GM10248 (cell line): ENCODE measurements at places on chromosomes 1 and 21.
A peak's percentile ranks its signal among the peaks of the same experiment; 100 is the strongest.

- no peak for DNase-seq
Measured at GRCh38 chr1:234871710-234872271, 256.8 kb downstream of the TOMM20 start.

GRCh38 chr1:234666761-234667160 lies 56.8 kb upstream of the IRF2BP2 start:
- DNase-seq = no peak

GRCh38 chr1:165828669-165829329 lies 1.4 kb downstream of the UCK2 start:
- peak; percentile 41 for DNase-seq

DNA sequence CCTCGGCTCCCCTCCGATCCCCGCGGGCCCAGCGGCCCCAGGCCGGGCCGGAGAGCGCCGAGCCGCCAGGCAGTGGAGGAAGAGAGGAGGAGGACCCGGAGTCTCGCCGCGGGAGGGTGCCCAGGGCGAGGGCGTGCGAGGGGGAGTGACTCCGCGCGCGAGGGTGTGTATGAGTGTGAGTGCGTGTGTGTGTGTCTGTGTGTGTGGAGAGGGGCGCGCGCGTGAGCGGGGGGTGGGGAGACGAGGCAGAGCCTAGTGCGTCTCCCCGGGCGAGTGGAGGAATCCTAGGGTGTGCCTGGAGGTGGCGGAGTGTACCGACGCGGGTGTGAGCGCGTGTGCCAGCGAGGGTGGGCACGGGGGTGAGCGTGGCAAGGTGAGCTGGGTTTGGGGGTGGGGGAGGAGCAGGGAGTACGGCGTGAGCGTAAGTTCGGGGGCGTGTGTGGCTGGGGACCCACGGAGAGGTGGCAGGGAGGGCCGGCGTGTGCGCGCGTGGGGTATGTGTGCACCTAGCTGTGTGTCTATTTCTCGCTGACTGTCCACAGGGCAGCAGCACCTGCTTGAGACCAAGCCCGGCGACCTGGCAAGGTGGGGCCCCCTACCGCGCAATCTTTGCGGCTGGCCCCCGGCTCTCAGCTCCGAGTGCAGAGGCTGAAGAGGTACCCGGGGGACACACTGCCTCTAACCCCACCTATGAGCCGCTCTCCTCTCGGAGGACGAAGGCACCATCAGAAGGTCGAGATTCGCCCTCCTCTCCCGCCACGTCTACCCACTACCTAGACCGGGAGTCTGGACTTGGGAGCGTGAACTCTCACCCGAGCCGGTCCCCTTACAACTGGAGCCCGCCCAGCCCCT lies 784 bp upstream of the KCND3 start:
- no peak for DNase-seq

- no peak for DNase-seq
Measured at GRCh38 chr1:155526356-155526755, 36.2 kb downstream of the ASH1L start.

- DNase-seq = no peak
Measured at GRCh38 chr1:81670286-81670685, 130.4 kb upstream of the ADGRL2 start.

DNA sequence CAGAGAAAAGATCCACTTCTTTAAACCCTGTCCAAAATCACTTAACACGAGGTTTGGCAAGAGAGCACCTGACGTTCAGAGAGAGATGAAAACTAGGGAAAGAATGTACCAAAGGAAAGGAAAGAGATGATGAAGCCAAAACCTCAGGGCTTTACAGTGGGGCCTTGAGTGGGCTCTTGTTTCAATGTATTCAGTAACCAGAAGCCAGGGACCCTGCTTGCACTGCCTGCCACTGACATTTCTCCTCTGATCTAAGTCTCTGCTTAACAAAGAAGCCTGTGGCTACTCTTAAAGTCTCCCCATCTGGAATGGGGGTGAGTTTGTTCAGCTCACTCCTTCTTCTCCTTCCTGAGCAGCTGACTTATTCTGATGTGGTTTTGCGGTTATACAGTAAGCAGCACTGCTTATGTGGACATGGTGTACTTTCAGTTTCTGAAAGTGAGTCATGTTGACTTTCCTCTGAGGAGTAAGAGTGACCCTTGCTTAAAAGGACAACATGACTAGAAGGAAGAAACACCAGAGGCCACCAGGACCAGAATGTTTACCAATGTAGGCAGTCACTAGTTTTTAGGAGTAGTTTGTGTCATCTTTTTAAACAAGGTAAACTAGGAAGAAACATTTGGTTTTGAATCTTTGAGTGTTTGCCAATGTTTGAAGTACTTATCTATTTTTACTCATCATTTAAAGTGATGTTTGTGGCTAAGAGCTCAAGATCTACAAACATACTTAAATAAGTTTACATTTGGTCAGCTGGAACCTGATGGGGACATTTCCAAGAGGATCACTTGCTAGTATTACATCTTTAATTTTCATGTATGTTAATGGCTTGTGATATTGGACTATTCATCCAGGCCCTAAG lies 87.4 kb downstream of the FASLG start:
- peak; percentile 41 for DNase-seq

DNA sequence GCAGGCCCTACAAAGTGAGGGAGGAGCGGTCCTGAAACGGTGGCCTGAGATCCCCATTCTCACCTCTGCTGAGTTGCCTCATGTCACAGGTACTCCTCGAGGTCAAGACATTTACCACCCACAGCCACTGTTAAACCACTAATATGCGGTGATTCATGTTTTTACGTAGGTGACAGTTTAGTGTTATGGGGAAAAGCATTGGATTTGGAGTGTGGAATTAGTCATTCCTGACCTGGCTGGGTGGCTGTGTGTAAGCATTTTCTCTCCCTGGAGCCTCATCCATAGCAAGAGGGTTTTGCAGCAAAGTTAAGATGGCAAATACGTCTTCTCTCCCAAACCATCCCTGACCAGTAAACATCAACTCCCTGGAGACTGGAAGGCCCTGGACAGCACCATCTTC lies 57.8 kb upstream of the KCNJ6 start:
- no peak for DNase-seq

GRCh38 chr1:24778141-24778540 lies 32.9 kb downstream of the CLIC4 start:
- no peak for DNase-seq

- DNase-seq = no peak
Measured at GRCh38 chr1:15923241-15923640, 52.7 kb downstream of the ZBTB17 start.

DNA sequence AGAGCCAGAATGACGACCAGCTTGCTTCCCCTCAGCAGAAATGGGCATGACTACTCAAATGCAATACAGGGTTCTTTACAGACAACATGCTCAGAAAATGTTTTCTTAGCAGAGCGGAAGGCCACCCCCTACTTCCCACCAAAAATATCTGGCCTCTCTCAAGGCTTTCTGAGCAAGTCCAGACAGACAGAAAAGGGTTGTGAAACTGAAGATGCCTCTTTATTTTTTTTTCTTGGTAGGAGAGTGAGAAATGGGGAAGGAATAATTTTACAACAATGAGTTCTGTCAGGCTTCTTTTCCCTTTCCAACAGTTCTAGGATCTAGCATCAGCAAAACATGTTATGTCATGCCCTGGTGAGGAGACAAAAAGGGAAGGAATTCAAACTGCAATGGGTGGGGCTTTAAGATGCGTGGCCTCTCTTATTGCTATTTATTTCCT lies 172.0 kb upstream of the CAMK1G start:
- DNase-seq = no peak

- DNase-seq = no peak
Measured at GRCh38 chr1:31183126-31183525, 56.6 kb downstream of the NKAIN1 start.

- DNase-seq = no peak
Measured at GRCh38 chr1:100657876-100658715, 61.4 kb upstream of the VCAM1 start.

- peak; percentile 11 for DNase-seq
Measured at GRCh38 chr21:26965907-26966581, 844 bp downstream of the ADAMTS5 start.

DNA sequence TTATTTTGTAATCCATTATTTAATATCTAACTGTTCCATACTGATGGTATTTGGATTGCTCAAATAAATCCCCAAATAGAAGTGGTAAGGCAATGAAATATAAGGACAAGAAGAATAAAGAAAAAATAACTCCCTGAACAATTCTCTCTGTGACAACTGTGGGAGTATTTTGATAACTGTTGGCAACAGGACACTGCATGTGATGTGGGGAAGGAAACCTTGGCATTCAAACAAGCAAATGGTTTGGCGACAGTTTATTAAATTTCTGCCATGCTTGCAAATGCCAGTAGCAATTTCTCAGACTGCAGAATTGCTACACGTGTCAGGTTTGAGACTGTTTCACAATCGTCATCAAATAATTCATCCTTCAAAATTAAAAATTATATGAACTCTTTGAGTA lies 8.6 kb upstream of the MRPL39 start:
- no peak for DNase-seq

DNA sequence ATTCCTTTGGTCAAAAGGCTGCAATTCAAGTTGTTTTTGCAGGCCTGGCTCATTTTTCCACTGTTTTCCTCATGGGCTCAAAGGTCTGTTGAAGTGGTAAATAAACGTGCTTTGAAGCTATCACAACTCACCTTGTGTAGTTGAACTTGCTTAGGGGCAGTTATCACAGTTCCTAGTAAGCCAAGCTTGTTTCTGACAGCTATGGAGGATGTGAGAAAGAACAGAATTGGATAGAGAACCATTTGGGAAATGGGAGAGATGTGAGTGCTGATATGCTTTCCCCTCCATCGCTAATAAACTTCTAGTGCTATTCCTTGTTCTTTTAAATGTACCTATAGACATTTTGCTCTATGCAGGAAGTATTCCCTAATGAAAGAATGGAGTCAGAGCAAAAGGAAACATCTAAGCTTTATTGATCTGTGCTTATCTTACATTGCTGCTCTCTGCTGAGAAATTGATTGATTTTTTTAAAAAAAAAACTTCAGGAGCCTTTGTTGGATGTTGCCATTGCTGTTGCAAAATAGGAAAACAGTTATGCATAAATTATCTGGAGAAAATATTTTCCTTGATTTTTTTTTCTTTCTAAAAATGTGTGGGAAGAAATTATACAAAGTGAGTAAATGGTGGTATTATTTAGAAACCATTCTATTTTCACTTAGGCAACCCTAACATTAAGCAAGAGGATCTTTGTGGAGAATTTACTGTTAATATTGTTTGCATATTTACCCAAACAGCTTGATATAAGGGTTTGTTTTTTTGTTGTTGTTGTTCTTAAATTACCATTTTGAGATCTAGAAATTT lies 118.2 kb downstream of the MAGI3 start:
- DNase-seq = no peak

GRCh38 chr1:43473463-43473862 lies 19.7 kb upstream of the HYI start:
- no peak for DNase-seq

- DNase-seq = peak; percentile 31
Measured at GRCh38 chr1:100539836-100540536, 2.0 kb downstream of the GPR88 start.

- no peak for DNase-seq
Measured at GRCh38 chr1:227887697-227888403, 59.9 kb downstream of the WNT9A start.

- DNase-seq = no peak
Measured at GRCh38 chr1:210214573-210215409, 17.8 kb upstream of the SERTAD4 start.

DNA sequence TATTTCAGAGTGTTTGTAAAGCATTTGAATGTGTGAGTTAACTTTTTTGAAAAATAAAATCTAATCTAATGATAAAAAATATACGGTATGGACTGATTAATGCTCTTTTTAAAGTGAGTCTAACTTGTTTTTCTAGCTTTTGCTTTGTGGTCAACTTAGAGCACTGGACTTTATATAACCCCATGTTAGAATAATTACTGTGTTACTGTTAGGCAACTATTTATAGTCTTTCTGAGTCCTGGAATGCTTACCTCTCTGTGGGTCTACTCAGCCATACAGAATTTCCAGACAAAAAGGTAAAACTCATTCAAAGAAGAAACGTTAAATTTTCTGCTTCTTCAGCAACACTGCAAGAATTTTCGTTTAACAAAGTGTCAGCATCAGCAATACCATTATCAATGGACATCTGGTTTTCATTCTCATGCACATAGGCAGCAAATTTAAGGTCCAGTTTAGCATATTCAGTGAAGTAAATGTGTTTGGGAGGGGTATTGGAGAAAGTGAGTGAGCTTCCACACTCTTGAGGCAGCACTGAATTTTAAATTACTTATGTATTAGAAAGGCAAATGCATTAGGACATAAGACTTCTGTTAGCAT lies 664.7 kb upstream of the NEGR1 start:
- no peak for DNase-seq

DNA sequence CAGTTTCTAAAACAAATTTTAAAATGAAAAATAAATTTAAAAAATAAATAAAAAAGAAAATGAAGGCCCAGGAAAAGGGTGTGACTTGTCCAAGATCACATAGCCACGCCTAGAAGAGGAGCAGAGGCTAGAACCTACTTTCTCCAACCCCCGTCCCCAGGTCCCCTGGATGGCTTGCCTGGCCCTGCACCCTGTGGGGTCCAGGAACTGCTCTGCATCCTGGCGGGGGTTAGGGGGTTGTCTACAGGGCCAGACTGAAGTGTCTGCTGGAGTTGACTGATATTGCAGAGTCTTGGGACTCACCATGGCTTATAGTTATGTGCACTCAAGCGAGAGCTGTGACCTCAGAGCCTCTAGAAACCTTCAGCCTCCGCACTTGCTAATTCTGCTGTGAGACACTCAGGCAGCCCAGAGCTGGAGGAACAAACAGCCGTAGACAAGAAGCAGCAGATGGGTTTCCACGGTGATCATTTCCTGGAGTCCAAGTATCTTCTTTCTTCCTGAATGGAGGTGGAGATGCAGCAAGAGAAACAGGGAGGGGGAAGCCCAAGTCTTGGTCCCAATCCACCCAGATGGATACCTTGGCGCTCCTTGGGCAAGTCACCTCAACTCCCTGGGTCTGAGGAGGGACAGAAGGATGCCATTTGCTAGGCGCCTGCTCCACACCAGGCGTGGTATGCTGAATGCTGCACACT lies 5.2 kb upstream of the EXTL1 start:
- peak; percentile 59 for DNase-seq

DNA sequence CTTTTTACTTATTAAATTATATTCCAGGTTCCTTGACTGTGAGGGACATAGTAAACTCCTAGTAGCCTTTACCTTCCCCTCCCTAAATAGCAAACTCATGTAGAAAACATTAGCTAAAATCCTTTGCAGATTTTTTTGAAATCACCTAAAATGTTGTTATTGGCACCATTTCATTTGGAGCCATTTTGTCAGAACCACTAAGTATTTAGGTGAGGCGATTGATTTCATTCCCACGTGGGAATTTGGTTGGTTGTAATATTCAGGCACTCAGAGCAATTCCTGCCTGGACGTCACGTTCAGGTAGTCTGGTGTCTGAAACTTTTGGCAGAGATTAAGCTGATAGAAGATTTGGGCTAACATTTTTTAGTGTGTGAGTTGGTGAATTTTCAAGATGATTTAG lies 84.3 kb downstream of the CAMTA1 start:
- DNase-seq = no peak

DNA sequence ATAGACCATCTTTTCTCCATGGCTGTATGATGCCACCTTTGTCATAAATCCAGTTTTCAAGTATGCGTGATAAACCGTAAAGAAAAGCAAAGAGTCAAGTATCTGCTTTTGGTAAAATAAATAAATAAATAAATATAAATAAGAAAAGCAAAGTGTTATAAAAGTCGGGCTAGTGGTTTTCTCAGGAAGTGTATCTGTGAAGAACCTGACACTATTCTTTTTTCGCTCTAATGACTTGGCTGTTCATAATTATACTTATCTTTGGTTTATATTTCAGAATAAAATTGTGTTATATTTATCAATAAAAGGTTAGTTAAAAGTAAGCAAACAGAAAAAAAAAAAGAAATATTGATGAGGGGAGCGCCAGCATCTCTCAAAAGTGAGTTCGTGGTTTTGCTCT lies 594 bp upstream of the EXO5 start:
- no peak for DNase-seq
